ENCODE measurements at places on chromosomes 1 and 21.

- DNase-seq = no peak
Measured at GRCh38 chr1:214031267-214031650, 43.5 kb downstream of the PROX1 start.

- no peak for DNase-seq
Measured at GRCh38 chr1:160243767-160244166, 18.6 kb downstream of the DCAF8 start.

- no peak for DNase-seq
Measured at GRCh38 chr1:200410566-200410878, 686 bp upstream of the ZNF281 start.

- DNase-seq = peak; percentile 64
Measured at GRCh38 chr1:29202584-29203340, 21.1 kb upstream of the SRSF4 start.

- DNase-seq = no peak
Measured at GRCh38 chr1:147243228-147243685, 773 bp downstream of the CHD1L start.

DNA sequence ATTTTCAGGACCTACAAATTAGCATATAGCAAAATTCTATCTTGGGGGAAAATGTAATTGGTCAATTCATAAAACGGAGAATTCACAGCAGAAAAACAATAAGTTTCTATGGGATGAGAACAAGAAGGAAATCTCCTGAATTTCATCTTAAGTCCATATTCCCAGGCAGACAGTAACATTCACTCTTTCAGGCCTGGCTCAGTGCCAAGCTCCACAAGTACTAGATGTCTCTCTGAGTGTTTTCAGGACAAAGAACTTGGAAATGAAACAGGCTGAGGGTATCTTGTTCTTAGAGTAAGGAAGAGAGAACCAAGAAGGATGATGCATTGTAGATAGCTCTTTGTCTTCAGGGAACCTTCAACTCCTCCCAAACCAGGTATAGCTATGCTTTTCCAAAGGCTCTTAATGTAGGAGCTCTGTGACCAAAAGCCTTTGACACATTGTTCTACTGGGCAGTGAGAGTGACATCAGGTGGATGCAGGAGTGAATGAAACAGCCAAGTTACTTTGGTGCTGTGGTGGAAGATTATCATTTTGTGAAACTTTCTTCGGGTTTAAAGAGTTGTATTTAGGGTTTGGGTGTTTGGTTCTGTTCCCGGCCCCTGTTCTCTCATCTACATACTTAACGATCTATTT is 298.3 kb downstream of the GPATCH2 start:
- no peak for DNase-seq

GRCh38 chr1:172085317-172085716 is 244.0 kb downstream of the DNM3 start:
- no peak for DNase-seq

GRCh38 chr1:117051224-117052064 is 8.7 kb upstream of the TTF2 start:
- peak; percentile 30 for DNase-seq

DNA sequence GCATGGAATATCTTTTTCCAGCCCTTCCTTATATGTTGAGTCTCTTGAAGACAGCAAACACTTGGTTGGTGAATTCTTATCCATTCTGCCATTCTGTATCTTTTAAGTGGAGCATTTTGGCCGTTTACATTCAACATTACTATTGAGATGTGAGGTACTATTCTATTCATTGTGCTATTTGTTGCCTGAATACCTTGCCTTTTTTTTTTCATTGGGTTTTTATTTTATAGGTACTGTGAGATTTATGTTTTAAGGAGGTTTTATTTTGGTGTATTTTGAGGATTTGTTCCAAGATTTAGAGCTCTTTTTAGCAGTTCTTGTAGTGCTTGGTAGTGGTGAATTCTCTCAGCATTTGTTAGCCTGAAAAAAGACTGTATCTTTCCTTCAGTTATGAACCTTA is 60.6 kb upstream of the ASPM start:
- DNase-seq = no peak

- DNase-seq = no peak
Measured at GRCh38 chr21:42840411-42841155, 38.8 kb downstream of the WDR4 start.

GRCh38 chr1:22773981-22774832 is 63.6 kb downstream of the EPHB2 start:
- no peak for DNase-seq

DNA sequence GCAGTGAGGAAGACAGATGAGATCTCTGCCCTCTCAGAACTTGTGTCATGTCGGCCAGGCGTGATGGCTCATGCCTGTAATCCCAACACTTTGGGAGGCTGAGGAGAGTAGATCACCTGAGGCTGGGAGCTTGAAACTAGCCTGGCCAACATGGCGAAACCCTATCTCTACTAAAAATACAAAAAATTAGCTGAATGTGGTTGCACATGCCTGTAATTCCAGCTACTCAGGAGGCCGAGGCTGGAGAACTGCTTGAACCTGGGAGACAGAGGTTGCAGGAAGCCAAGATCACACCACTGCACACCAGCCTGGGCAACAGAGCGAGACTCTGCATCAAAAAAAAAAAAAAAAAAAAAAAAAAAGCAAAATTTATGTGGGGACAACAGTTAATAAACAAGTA is 40.9 kb upstream of the RALGPS2 start:
- no peak for DNase-seq

DNA sequence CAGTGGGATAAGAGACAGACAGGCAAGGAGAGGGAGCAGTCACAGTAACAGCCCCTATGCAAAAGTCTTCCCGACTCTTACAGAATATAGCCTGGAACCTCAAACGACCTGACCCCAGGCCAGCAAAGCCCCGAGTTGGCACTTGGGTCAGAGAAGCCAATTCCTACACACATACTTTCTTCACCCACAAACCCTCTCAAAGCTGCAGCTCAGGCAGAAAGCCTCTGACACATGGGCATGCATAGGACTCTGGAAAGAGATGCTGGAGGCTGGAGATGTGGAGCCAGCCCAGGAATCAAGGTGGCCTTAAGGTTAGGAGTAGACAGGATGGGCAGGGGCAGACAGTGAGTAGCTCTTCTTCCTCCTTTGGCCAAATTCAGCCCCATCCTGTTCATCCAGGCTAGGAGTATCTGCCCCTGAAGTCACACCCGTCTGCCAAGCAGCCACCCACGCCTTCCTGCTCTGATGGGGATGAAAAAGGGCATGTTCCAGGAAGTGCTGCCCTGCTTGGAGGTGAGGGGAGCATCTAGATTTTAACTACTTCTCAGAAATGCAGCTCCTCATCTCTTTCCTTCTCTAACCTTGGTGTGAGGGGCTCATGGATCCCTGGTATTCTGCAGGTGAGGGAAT is 7.8 kb downstream of the SLC41A1 start:
- no peak for DNase-seq

GRCh38 chr1:237115035-237115434 is 73.1 kb downstream of the RYR2 start:
- DNase-seq = no peak

DNA sequence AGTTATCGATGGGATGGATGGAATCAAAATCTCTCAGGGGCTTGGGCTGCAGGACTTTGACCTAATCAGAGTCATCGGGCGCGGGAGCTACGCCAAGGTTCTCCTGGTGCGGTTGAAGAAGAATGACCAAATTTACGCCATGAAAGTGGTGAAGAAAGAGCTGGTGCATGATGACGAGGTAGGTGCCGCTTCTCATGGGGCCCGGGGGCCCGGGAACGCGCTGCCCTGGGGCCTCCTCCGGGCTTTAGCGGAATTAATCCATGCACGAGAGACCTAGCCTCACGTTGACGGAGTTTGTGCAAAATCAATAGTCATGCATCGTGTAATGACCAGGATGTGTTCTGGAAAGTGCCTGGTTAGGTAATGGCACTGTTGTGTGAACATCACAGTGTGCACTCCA is 43.8 kb downstream of the FAAP20 start:
- no peak for DNase-seq

DNA sequence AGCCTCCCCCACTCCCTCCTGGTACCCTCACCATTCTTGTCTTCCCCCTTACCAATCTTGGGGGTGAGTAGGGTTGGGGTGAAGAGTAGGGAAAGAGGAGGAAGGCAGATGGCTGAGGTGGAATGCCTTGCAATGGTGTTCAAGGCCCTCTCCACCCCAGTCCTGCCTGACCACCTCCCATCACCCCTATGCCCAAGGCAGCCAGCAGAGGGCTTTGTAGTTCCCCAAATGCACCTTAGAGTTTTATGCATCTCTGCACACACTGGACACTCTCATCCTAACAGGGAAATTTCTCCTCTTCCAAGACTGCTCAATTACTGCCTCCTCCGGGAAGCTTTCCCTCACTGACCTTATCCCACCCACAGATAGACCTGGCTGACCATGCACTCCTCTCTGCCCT is 15.4 kb downstream of the KIF17 start:
- no peak for DNase-seq

GRCh38 chr21:46052703-46053651 is 44.9 kb upstream of the COL6A2 start:
- DNase-seq = no peak

GRCh38 chr1:21687081-21687529 is 17.9 kb upstream of the RAP1GAP start:
- no peak for DNase-seq

- no peak for DNase-seq
Measured at GRCh38 chr1:235407419-235407818, 40.2 kb downstream of the TBCE start.

DNA sequence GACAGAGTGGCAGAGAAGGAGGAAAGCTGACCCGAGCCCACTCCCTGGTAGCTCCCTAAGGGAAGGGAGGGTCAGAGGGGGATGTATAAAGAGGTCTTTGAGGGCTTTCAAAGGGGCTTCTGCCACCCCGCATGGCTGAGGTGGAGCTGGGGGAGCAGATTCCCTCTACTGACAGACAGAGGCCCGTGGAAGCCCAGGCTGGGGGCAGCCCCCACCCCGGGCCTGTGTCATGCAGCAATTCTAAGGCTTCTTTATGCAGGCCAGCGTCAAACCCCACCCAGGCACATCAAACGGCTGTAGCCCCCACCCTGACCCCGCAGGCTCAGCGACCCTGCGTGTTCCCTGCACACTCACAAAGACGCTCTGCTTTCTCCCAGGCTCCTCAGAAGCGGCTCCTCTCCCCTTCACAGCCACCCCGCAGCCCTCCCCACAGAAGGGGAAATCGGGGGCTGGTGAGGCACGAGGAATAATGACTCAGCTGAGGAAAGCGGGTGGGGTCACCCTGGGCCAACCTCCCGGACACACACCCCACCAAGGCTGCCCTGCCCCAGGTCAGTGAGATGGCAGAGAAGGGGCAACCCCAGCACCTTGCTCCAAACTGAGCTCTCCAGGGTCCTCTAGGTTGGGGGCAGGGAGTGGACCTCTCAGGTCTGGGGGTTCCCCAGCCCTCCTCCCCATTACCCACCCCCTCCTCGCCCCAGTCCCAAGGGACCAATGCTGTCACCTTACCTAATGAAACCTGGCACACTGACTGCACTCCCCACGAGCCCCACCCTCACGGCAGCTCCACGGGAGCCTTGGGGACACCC is 10.8 kb downstream of the SLC45A3 start:
- DNase-seq = no peak
